MM.1S (cell line): ENCODE measurements at places on chromosomes 2 and 18.

DNA sequence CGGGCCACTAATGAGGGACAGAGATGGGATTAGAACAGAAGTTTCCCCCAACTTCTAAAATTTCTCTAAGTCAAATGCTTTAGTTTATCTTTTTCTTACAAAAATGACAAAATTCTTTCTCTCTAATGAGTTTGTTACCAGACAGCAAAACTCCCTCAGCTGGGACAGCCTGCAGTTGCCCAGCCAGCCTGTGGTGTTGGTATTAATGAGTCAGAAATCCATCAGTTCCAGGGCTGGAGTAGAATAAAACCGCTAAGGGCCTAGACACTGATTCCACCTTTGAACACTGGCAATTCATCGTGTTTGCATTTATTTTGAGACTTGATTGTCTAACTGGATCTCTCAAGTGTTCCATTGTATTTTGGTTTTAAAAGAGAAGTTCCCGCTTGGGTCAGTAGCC, 38.3 kb upstream of the SMAD2 start:
- DNase-seq = no peak

DNA sequence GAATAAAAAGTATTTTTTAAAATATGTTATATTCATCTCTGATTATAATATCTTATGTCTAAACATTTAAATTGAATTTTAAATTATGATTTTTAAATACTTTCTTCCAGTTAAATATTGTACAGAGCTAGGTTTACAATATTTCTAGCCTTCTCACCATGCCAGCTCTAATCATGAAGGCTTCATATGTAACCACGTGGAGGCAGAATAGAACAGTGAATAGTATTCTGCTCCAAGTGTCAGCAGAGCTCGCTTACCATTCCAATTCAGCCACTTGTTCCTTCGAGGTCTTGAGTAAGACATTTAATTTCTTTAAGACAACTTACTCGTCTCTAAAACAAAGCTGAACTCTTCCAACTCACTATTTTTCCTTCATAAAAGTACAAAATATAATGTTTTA, 871.8 kb downstream of the SUCLG1 start:
- DNase-seq = no peak

- DNase-seq = peak; percentile 49
Measured at GRCh38 chr2:183035954-183036669, 2.1 kb downstream of the NCKAP1 start.

- DNase-seq = no peak
Measured at GRCh38 chr2:172108587-172108930, 5.9 kb upstream of the DLX2 start.

- DNase-seq = no peak
Measured at GRCh38 chr2:4962419-4962818, 729.8 kb upstream of the SOX11 start.

DNA sequence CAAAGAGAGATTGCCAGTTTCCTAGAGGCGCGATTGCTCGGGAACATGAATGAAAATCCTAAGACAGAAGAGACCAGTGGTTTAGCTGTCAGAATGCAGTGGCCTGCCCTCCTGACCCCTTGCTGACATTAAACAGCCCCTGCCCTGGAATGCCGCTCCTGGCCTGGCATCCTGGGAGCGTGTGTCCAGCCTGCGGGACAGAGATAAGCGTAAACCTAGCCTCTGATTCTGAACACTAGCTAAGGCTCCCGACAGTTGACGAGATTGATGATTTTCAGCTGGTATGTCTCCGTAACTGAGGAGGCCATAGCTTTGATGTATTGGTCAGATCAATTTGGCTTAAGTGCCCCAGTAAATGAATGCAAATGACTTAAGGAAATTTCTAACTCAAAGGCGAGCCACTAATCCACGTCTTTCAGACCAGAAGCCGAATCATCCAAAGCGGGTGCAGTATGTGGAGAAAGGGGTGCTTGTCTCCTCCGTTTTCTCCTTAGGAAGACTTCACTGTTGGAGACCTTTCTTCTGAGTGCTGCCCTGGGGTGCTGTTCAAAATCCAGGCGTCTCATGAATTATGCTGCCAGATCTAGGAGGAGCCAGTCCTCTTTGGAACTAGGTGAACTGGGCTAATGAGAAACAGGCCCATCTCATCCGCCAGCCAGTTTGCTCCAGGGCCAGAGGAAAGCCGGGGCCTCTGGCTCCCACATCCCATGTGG, 142.5 kb upstream of the L3MBTL4 start:
- no peak for DNase-seq

DNA sequence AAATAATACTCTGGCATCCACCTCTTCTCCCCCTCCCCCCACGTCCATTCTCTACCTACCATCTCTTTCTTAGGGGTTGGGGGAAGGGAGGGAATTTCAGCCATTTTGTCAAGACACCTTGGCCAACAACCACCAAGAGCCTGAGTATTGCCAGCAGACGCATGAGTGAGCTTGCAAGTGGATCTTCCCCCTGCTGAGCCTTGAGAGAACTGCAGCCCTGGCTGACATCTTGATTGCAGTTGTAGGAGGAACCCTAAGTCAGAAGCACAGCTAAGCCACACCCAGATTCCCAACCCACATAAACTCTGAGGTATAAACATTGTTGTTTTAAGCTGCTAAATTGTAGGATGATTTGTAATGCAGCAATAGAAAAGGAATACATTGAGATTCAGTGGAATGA, 165.6 kb downstream of the TMEFF2 start:
- no peak for DNase-seq

GRCh38 chr2:218694405-218695145, 16.1 kb upstream of the TTLL4 start:
- DNase-seq = no peak

GRCh38 chr2:189829102-189829833, 45.0 kb downstream of the PMS1 start:
- no peak for DNase-seq

- no peak for DNase-seq
Measured at GRCh38 chr18:44826418-44827259, 146.0 kb downstream of the SETBP1 start.

DNA sequence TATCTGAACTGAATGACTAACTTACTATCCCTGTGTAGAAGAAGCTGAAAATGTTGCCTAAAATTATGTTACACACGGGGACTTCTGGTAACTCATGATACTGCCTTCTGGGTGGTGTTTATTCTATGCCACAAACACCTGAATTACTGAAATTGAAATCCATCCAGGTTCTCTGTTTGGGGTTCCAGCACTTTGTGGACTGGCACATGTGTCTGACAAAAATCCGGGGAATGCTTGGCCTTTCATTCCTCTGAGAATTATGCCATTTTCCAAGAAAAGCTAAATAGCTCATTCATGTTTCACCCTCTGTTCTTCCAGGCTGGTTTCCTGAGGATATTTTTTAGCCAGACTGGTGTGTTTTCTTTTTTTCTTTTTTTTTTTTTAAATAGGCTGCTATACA, 59.5 kb upstream of the POU3F3 start:
- DNase-seq = no peak

DNA sequence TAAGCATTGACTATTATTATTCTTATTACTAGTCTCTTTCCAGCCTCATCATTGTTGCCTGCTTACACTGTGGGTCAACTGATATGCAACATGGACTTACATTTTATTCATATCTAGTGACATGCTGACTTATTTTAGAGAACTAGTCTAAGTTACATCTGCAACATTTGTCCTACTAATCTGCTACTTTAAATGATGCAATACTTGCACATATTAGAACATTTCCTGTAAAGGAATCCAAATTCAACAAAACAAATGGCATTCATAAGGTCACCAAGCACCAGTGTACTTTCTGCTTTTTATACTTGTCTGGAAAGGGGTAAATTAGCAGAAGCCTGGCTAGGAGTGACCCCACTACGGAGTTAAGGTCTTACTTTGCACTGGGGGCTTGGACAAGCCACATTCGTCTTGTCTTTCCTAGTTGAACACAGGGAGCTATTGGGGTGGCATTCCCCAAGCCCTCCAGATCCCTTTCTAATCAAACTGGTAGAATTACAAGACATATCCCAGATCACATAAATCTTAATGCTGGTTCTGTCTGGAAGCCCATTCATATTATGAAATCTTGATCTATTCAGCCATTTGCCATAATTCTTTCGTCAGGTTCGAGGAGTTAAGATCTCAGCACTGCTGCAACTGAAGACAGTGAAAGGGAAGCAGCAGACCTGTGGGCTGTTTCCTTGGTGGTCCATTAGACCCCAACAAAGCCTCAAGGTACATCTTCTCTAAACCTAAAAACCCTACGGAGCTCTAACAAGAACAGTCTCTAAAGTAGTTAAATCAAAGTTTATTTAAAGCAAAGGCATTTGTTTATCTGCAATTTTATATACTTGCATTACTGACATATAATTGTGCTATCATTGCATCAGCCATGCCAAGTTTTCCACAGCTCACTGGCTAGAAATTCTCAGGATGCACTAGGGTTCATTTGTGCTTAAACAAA, 49.9 kb upstream of the RTN4 start:
- no peak for DNase-seq

GRCh38 chr18:55324166-55324565, 263.8 kb downstream of the TCF4 start:
- no peak for DNase-seq

GRCh38 chr2:66447677-66448076, 12.8 kb downstream of the MEIS1 start:
- no peak for DNase-seq

DNA sequence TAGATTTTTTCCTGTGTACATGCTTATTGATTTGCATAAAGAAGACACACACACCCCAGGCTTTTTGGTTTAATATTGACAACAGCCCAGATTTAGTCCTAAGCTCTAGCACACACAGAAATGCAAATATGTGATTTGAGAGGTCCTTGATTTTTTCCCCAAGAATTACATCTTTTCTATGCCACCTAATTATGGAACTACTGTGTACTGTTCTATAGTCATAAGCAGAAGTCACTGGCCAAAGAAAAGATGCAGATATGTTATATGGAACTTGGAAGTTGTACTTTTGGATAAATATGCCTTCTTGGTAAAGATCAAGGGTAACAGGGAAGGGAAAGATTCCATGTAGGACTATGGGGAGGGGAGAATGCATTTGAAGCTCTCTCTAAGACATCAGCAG, 105.6 kb downstream of the SETBP1 start:
- no peak for DNase-seq

- DNase-seq = no peak
Measured at GRCh38 chr2:164831887-164832286, 9.7 kb downstream of the COBLL1 start.

- no peak for DNase-seq
Measured at GRCh38 chr2:146821836-146822316, 1023.0 kb upstream of the ACVR2A start.

DNA sequence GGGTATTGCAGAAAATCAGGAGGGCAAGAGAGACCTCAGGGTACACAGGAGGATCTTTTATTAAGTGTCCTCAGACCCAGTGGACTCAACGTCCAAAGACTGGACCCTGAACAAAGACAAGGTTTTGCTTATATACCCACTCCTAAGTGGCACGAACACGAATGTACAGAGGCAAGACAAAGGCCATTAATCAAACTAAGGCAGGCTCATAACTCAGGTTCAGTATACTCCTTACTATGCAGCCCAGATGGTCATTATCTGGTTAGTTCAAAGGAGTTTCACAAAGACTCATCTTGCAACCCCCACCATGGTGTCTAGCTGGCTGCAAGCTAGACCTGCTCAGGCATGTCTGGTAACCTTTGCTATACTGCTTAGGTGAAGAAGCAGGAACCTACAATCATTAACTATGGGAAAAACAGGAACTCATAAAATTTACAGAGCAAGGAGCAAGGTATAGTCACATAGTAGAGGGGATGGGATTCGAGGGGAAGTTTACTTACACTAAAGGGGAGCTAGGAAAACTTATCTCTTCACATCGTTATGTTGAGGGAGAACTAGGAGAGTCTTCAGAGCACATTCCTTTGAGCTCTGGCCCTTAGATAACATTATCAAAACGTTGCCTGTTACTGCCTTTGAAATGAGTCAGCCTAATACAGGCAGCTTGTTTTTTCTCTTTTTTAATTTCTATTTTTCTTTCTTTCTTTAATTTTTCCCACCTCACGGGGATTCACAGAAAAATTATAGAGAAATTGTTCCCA, 33.9 kb downstream of the SLC4A3 start:
- no peak for DNase-seq

GRCh38 chr2:63614983-63615945, 26.5 kb downstream of the MDH1 start:
- no peak for DNase-seq

DNA sequence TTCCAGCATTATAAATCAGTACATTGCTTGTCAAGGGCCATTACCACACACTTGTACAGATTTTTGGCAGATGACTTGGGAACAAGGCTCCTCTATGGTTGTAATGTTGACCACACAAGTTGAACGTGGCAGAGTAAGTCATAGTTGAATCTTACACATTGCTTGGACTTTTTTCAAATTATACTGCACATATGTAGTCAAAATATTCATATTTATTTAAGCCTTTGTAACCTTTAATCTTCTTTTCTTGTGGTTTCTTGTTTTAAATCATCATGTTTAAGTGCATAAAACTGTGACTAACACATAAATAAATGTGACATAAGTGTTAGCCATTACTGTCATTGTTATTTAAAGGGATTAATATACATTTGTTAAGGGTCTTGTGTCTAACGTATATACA, 52.1 kb upstream of the EPB41L5 start:
- no peak for DNase-seq

GRCh38 chr18:67520351-67520921, 3.9 kb upstream of the DSEL start:
- no peak for DNase-seq

DNA sequence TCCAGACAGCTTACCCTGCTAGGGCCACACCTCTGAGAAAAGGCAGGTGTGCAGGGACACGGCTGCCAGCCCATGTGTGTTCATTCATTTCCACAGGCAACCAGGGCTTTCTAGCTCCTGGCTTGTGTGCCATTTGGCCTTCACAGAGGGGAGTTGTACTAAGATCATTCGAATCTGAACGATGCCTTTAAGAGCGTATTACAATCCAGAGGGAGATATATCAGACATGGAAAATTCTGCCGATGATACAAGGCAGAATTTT, 64.2 kb upstream of the OTOF start:
- no peak for DNase-seq

DNA sequence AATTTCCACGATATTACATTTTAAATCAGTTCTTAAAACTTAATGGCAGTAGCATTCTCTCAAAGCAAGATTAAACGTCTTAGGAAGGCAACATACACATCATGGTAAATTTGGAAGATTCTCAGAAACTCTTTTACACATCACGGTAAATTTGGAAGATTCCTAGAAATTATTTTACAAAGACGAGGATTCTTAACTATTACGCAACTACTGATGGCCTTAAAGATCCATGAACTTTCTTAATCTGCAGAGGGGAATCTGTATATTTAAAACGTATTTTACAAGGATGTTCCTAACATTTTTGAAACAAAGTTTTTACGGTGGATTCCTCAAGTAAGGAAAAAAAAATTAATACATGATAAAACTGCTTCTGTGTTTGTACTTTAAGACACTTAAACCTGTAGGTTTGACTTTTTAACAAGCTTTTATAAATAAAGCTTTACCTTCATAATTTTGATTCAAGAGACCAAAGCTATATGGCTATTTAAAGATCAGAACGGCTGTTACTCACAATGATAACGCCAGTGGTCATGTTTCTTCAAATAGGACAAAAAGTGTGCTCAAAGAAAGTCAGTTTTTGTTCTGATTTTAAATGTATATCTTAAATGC, 1.7 kb downstream of the ATF2 start:
- no peak for DNase-seq
